H9 (cell line): ENCODE measurements at places on chromosomes 7 and 10. TPM values are rescaled to one million over a fixed set of nuclear protein-coding genes. Genes with fewer than 3 reads are reported as not detected.

LRRC18 gene
- not detected in 2 replicates for total RNA-seq

SPDYE6 gene
- total RNA-seq, result not detected in 2 replicates

SPAM1 gene
- total RNA-seq, result not detected in 2 replicates

SPDYE8 gene
- total RNA-seq, result not detected in 2 replicates

CBLL1 gene
- total RNA-seq, result 32.2 and 33.7 TPM in 2 replicates

CDCA7L gene
- 104 and 111 TPM in 2 replicates for total RNA-seq

TUBB8 gene
- 0.22 and 0.57 TPM in 2 replicates for total RNA-seq

PAX4 gene
- total RNA-seq, result not detected in 2 replicates

TSPAN12 gene
- total RNA-seq, result 6.6 and 8.7 TPM in 2 replicates

GRM8 gene
- total RNA-seq, result 1.2 and 1.8 TPM in 2 replicates

PNLIPRP2 gene
- 0.24 and 0.26 TPM in 2 replicates for total RNA-seq

PTPRN2 gene
- total RNA-seq, result 5.2 and 5.7 TPM in 2 replicates

COL26A1 gene
- 41.5 and 42.6 TPM in 2 replicates for total RNA-seq

OPALIN gene
- total RNA-seq, result not detected in 2 replicates

BRAF gene
- total RNA-seq, result 29.6 and 32.9 TPM in 2 replicates

SFTPA1 gene
- not detected in 2 replicates for total RNA-seq

CHAT gene
- not detected in 2 replicates for total RNA-seq

TUBAL3 gene
- not detected in 2 replicates for total RNA-seq

C10orf67 gene
- not detected in 2 replicates for total RNA-seq

IGFBP3 gene
- total RNA-seq, result 10.0 TPM in 2 replicates

PPP1R9A gene
- 17.0 and 17.3 TPM in 2 replicates for total RNA-seq
